ENCODE measurements at places on chromosomes 13 and 19.
A peak's percentile ranks its signal among the peaks of the same experiment; 100 is the strongest.

- peak; percentile 32 for DNase-seq
These were observed 11.4 kb upstream of the IGFL1 start for GRCh38 chr19:46218160-46218559.

GRCh38 chr13:26968431-26969341, 202.9 kb downstream of the USP12 start:
- DNase-seq: no peak

- no peak for DNase-seq
These were observed 149.3 kb downstream of the VWA8 start for GRCh38 chr13:41811588-41812021.

- DNase-seq: no peak
These were observed 8.1 kb upstream of the CTXN1 start for GRCh38 chr19:7933828-7934725.

DNA sequence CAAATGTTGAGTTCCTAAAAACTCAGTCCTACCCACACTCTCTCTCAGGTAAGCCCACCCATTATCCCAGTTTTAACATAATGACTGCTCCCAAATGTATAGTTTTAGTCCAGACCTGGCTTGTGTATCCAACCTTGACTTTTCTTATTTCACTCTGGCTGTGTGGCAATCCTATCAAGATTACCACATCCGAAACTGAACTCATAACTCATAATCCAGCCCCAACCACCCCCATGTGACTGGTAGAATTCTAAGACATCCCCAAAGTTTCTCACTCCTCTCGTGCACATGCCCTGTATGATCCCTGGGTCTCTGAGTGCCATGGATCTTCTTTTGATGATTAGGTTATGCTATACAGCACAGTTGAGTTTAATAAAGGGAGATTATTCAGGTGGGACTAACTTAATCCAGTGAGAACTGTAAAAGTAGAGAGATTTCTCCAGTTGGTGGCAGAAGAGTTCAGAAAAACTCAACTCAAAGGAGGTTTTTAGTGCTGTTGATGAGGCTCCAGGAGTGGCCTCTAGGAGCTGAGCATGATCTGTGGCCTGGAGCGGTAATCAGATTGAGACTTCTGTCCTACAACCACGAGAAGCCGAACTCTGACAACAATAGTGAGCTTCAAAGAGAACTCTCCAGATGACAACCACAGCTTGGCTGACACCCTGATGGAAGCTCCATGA, 413.4 kb downstream of the ZNF536 start:
- DNase-seq: no peak

GRCh38 chr13:103663996-103664395, 597.8 kb upstream of the SLC10A2 start:
- no peak for DNase-seq

DNA sequence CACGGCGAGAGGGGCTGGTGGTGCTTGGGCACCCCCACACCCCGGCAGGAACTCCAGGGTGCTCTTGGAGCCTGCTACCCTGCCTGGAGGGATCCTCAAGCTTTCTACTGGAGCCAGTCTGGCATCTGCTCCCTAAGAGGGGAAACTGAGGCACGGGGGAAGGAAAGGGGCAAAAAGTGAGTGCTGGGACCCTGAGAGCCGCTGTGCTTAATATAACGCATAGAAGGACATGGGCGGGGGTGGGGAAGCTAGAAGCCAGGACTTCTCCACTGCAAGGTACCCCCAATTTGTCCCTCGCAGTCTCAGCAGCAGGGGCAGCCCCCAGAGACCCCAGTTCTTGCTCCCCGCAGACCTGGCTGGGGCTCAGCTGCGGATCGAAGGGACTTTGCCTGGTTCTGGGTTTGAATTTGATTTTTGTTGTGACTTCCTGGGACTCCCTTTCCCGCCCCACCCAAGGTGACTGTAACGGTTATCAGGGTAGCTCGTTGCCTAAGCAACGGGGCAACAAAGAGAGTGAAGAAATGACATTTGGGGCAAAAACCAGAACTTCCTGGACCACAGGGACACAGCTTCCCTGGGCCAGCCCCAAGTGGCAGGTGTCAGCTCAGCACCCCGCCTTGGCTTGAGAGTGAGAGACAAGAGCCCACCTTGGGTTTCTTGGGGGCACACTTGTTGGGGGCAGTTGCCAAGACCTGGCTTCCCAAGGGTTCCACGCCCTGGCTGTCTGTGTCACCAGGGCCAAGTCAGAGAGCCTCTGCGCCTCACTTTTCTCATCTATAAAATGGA, 638 bp downstream of the ADGRE5 start:
- no peak for DNase-seq

- no peak for DNase-seq
These were observed 219.9 kb upstream of the IRS2 start for GRCh38 chr13:110006304-110006703.

DNA sequence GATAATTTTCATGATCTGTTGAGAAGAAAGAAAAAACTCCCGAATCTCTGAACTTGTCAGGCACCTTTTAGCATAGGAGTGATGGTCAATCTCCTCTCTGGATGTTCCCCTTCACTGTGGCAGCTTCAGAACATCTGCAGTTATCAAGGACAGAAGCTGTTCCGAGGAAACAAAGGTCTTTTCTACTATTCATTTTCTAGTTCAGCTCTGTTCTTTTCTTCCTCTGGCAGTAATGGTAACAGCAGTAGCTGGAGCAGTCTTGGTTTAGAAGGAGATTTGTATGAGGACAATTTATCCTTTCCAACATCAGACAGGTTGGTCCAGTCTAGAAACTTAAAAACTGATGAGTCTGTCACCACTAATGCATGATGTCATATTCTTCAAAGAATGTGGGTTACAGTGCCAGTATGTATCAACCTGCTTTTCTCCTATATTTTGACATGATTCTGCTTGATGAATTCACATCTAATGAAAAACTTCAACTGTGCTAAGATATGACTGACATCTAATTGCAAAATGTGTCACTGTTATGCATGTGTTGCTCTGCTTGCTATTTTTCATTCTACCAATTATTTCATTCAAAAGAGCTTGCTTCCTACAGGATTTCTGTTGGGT, 41.0 kb downstream of the AKAP11 start:
- DNase-seq: no peak

DNA sequence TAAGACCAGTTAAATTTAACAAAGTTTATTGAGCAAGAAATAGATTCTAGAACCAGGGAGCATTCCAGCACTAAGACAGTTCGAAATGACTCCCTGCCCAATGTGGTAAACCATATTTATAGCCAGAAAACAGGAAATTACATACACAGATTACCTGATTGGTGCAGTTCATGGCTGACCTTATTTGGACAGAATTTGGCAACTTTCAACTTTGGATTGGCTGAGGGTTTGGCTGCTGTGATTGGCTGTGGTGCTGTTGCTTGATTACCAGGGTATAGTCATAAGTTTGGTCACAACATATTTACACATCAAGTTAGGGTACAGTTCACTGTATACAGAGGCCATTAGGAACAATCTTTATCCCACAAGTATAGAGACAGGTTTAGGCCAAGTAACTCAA, 984.8 kb upstream of the MIR17HG start:
- no peak for DNase-seq

GRCh38 chr19:31126236-31126635, 223.0 kb downstream of the TSHZ3 start:
- no peak for DNase-seq

DNA sequence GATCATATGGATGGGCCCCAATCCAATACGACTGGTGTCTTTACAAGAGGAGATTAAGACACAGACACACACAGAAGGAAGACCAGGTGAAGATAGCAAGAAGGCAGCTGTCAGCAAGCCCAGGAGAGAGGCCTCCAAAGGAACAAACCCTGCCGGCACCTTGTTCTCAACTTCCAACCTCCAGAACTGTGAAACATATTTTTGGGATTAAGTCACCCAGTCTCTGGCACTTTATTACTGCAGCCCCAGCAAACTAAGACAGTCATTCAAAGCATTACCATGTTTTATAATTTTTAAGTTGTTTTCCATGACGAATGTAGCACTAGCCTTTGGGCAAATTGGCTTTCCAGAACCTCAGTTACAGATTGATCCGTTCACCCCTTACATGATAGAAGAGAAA, 11.3 kb downstream of the STARD13 start:
- no peak for DNase-seq

DNA sequence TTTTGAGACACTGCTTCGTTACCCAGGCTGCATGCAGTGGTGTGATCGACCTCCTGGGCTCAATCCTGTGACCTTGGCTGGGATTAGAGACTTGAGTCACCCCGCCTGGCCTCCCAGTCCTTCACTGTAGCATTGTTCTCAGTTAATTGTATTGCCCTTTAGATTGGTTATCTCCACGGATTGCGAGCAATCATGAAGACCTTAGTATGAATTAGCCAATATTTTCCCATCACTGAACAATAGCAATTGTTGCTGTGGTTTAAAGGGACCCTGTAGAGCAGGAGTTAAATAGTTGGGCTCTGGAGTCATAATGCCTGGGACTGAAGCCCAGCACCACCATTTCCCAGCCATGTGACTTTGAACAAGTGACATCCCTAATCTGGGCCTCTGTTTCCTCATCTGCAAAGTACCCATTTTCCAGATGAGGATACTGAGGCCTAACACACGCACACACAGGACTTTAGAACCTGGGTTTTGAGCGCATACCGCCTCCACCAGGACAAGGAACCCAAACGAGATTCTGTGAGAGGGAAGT, 8.4 kb downstream of the PPP1R14A start:
- DNase-seq: no peak

- no peak for DNase-seq
These were observed 1263.1 kb downstream of the PCDH9 start for GRCh38 chr13:65966991-65967451.

GRCh38 chr13:97390941-97391600, 42.9 kb upstream of the RAP2A start:
- no peak for DNase-seq

GRCh38 chr13:20188667-20189553, 3.8 kb downstream of the GJB2 start:
- DNase-seq: no peak

DNA sequence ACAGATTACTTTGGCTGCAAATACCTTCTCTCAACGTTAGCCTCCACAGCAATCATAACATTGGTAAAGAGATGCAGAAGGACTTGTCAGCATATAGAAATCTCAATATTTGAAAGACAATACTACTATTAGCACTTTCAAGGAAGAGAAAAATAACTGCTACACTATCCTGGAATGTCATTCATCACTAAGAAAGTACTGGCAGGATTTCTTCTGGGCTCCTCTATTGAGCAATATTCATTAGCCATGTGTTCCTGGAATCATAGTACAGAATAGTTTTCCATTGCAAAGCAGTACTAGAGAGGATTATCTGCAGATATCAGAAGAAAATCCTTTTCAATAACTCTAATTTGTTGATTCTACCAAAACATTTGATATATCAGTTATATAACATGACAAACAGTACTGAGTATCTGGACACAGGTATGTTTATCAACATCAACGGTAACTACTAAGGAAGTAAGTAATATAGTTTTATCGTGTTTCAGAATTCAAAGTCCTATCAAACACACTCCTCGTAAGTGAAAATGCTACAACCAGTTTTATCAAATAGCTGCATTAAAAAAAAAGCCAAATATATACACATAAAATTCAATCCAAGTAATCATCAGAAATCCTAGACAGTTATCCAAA, 27.3 kb downstream of the INTS6 start:
- no peak for DNase-seq

DNA sequence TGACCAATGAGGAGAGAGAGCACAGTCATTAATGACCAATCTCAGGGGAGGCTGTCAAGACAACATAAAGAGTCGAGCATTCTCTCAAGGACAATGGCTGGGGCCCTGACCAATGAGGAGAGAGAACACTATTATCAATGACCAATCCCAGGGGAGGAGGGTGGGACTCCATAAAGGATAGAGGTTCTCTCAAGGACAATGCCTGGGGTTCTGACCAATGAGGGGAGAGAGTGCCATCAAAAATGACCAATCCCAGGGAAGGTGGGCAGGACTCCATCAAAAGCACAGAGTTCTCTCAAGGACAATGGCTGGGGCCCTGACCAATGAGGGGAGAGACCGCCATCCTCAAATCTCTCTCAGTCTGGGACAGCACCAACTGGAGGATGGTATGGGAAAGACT, 3.3 kb upstream of the KLK11 start:
- no peak for DNase-seq

DNA sequence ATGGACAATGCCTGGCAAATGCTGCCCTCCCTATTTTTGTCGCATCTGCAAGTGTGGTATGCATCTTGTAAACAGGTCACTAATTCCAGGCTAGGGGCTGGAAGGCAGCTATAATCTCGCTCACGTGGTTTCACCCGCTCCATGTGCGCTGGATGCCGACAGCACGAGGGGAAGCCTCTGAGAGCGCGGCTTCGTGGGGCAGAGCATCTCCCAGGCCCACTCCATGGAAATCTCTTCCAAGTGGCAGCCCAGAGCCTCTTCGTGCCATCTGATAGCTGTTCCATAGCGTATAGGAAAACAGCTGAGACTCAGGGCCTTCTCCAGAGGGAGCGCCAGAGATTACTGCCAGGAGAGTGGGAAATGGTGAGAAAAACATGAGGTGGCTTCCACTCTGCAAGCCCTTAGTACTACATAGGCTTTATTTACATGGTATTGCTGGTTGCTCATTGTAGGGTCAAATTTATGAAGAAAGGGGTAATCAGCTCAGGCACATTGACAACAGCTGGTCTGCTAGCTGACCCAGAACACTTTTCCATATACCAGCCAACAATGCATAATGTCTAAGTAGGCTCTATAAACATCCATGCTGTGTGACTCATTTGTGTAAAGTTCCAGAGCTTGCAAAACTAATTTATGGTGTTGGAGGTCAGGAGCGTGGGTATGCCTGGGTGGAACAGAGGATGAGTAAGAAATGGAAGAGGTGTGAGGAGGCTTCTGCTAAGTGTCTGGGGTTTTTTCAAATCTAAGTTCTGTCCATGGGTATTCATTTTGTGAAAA, 165.2 kb downstream of the SHISA2 start:
- DNase-seq: peak; percentile 33

GRCh38 chr13:88022431-88023208, 351.4 kb downstream of the SLITRK5 start:
- DNase-seq: no peak

DNA sequence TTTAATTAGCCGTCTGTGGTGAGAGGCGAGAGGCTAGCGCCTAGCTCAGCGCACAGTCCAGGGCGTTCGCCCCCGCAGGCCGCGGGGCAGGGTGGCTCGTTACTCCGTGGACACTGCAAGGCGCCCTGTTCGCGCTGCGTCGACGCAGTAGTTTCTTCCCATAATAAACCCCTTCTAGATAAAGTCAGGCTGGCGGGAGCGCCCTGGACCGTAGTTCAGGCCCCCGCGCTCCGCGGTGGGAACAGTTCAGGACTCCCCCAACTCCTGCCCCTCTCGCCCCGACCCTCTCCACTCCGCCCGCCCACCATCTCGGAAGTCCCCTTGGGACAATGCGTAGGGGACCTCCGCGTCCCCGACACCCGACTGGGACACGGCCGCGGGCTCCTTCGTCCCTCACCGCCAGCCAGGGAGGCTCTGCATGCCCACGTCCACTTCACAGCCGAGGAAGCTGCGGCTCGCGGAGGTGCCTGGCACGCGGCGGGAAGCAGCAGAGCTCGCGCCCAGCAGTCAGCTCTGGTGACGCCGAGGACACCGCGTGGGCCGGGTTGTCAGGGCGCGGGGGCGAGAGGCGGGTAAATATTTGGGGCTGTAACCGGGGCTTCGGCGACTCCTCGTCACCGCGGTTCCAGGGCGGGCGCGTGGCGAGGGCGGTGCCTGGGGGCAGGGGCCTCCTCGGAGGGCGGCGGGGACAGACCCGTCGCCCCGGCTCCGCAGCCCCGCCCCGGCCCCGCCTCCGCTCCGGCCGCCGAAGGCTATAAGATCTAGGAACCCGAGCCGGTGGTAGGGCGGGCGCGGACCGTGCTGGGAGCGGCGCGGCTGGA, at the start of gene RGCC:
RGCC (plus strand) TSS at position 783 of the 821 bp plus-strand sequence. CDS start 158 bp downstream, outside the sequence.
- peak; percentile 26 for DNase-seq

- DNase-seq: no peak
These were observed 45.8 kb downstream of the UFM1 start for GRCh38 chr13:38395497-38395788.
